NCI-H2171 treated with DMSO at 0.1 percent for 48 hours (cell line): ENCODE measurements at places on chromosomes 3 and 15.

DNA sequence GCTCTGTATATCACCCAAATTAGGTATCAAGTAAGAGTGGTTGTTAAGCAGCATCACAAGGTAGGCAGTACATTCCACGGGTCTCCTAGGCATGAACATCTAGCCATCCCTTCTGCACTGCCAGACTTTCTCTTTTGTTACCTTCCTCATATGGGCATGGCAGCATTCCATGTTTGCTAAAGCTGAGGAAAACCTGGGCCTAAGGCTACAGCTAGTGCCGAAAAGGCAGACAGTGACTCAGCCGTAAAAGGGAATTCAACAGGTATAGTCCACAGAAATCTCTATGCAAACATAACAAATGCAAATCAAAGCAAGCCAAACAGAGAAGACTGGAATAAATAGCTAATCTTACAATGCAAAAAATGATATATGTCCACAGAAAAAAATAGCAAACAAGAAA is 645.4 kb downstream of the ZBBX start:
- DNase-seq = no peak

GRCh38 chr3:5004319-5005152 is 25.3 kb downstream of the BHLHE40 start:
- DNase-seq = no peak

- no peak for DNase-seq
Observed at GRCh38 chr15:28935316-28935715, 49.5 kb downstream of the APBA2 start.

DNA sequence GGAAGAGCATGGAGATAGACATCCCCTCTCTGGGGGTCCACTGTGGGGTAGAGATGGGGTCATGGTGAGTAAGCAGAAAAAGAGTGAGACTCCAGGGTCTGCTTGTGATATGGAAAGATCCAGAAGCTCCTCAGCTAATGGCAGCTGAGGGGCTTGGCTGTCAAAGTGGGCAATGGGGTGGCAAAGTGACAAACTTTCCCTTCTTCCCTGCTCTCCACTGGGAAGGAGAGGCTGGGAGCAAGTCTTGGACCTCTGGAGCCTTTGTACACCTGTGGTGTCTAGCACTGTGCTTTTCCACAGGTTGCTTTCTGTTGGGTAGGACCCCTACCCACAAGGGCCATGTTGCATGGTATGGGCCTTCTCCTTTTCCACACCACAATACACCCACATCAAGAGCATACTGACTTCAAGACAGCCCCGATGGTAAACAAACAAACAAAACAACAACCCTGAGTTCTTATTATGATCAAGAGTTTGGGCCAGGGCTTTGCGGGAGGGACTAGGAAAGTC is 3.5 kb downstream of the ITGA11 start:
- no peak for DNase-seq

DNA sequence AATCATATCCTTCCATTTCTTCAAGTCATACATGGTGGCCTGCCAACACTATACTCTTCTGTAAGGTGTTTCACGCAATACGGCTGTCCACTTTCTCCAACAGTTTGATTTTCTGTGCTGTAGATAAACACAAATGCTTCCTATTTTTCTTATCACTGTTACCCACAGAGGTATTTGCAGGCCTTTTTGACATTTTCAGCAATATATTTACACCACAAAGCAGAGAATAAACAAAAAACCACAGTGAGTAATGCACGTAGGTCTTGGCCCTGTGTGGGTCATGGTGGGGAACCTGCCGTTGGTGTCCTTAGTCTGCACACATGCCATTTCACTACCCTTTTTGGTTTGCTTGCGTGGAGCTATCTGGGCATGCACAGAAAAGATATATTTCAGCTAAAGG is 59.5 kb downstream of the LRRC28 start:
- no peak for DNase-seq

DNA sequence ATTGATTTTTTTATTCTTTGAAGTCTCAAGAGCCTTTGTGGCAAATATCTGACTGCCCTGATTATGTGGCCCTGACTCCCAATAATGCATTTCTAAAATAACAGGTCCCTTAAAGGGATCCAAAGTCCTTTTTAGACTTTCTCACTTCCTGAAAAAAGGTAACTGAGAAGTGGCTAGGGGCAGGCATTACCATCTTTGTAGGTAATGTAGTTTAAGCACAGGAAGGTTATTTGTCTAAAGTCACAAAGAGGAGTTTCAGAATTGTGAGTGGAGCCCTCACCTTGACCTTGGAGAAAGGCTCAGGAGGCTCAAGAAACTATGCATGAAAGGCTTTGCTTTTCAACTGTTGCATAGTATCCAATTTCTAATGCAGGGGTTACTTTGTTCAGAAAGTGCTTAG is 142.9 kb upstream of the MRPL3 start:
- no peak for DNase-seq
